SHP77 treated with DMSO at 0.1 percent for 48 hours (cell line): ENCODE measurements at places on chromosomes 2 and 18.

DNA sequence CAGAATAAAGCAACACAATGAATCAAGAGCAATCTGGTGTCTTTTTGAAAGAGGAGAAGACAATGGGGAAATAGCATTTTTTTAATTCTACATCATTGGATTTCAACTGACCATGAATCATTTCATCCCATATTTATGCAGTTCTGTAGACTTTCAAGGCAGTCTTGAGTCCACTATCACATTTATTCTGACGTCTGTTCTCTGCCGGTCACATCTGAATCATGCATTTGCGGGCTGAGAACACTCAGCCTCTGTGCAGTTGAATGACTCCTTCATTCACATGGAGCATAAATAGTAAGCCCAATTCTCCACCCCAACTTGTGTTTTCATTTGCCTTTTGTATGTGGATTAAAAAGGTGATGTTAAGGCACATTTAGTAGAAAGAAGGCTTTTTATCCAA lies 128.2 kb downstream of the AKAIN1 start:
- DNase-seq = no peak

DNA sequence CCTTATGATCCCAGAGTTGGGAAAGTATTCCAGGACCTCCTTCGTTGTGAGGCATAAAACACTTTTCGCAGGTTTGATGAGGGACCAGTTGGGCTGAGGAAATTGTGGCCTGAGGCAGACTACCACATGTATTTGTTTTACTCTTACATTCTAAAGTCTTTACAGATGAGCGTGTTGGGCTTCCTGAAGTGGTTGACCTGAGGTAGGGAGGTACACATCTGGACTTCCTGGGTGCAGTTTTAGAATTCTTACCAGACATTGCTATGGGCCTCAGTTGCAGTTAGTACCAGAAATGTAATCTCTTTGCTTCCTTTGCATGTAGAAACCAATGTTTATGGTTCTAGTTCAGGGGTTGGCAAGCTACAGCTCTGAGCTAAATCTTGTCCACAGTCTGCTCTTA lies 48.7 kb downstream of the COA5 start:
- DNase-seq = no peak

- no peak for DNase-seq
Observed at GRCh38 chr2:206457188-206457634, 13.9 kb downstream of the ADAM23 start.

- no peak for DNase-seq
Observed at GRCh38 chr2:106581755-106582147, 94.6 kb downstream of the CD8B2 start.

- DNase-seq = no peak
Observed at GRCh38 chr2:234422273-234422732, 74.6 kb downstream of the ARL4C start.

DNA sequence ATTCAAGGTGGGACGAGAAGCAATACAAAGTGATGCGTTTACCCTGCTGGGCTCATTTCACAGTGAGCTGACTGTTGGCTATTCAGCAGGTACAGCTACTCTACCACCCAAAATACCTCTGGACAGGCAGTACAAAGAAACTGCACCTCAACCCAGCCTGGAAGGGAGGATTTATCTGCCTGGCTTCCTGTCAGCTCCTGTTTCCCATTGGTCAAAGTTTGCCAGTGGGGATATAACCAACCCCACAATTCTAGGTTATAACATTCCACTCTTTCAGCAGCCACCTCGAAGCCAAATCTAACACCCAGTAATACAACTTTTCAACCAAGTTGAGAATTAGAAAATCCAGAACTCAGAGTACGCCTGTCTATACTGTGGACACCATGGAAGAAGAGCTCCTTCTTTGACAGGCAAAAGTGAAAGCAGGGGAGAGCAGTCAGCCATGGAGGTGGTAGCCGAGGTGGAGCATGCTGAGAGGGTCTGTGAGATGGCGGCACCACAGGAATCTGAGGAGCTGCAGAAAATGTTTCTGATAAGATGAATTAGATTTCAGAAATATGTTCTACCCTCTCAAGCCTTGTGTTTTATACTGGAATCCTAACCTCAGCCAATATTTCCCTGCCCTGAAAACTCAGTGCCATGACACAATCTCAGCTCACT lies 10.8 kb downstream of the DUSP19 start:
- DNase-seq = no peak

- DNase-seq = no peak
Observed at GRCh38 chr2:101327863-101328394, 19.4 kb upstream of the RNF149 start.

DNA sequence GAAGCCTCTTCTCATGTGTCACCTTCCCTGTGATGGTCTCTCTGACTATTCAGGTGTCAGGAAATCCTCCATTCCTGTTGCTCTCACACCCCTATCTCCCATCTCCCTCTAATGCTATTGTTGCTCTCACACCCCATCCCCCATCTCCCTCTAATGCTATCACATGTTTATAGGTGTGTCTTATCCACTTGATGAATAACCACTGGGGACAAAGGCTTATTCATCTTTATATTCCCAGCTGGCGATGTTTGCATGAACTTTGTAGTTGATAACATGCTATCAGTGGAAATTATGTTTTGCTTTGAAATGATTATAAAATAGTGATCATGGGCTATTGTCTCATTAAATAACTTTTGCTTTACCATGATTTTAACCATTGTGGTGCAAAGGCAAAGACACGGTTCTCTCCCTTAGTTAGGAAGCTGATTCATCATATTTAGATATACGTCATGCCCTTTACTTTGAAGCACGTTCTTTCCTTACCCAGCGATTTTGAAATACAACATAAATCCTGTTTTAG lies 220.5 kb downstream of the PMAIP1 start:
- DNase-seq = no peak

GRCh38 chr2:177281400-177282180 lies 17.1 kb upstream of the NFE2L2 start:
- DNase-seq = no peak

- DNase-seq = no peak
Observed at GRCh38 chr2:134988994-134989605, 58.1 kb downstream of the MAP3K19 start.

DNA sequence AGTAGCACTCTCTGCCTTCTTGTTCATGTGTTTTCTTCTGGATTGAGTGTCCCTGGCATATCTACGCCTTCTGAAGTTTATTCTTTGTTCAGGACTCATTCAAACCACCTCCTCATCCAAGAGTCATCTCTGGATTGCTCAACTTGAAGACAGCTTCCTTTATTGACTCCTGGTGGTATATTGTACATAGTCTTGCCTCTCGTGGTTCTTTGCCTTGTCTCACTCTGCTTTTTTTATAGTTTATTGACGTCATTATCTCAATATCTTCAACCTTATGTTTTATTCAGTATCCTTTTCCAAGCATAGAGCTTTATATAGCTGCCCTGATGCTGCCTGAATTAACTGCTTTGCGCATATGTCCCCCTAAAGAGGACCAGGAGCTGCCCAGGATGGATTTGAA lies 161.7 kb downstream of the INSIG2 start:
- DNase-seq = no peak

- DNase-seq = no peak
Observed at GRCh38 chr18:23324056-23324811, 128.9 kb upstream of the RIOK3 start.

- no peak for DNase-seq
Observed at GRCh38 chr2:134515137-134515536, 203.7 kb downstream of the TMEM163 start.

- no peak for DNase-seq
Observed at GRCh38 chr2:54598347-54599325, 124.8 kb upstream of the EML6 start.

GRCh38 chr2:196173505-196173904 lies 2.1 kb upstream of the STK17B start:
- DNase-seq = no peak

- DNase-seq = no peak
Observed at GRCh38 chr2:111919794-111920608, 21.6 kb downstream of the MERTK start.

DNA sequence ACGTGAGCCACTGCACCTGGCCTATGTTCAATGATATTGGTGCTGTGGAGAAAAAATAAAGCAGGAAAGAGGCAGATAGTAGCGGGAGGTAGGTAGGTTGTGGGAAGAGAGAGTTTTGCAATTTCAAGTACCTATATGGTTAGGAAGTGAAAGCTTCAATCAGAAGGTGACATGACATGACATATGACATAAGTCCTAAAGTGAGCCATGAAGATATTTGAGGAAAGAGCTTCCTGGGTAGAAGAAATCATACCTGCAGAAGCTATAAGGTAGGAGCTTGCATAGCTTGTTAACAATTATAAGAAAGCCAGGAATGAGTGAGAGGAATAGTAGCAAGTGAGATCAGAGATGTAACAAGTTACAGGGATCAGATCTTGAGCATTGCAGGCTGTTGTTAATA lies 4.2 kb downstream of the KIAA1328 start:
- DNase-seq = no peak

DNA sequence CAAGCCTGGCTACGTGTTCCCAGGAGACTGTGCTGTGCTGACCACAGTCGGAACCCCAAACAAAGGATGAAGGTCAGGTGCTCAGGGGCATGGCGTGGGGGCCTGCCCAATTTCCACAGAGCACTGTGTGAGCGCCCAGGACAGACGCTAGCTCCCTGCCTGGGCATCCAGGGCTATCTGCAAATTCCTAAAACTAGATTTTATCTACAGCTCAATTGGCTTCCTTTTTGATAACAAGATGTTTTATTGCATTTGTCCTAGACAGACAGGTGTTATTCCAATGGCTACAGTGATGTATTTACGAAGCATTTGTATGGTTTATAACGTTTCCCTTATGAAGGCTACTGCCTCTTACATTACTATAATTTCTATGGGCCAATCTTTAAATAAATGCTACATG lies 16.0 kb downstream of the PTGR3 start:
- DNase-seq = no peak

- DNase-seq = no peak
Observed at GRCh38 chr2:128187032-128187654, 96.1 kb downstream of the UGGT1 start.

- no peak for DNase-seq
Observed at GRCh38 chr2:156601855-156602551, 165.8 kb downstream of the GPD2 start.
